ENCODE measurements at places on chromosomes 5 and 9. TPM values are rescaled to one million over a fixed set of nuclear protein-coding genes. Genes with fewer than 3 reads are reported as not detected.

- peak; percentile 6 for DNase-seq
Measured at GRCh38 chr5:43514025-43514424, 923 bp downstream of the C5orf34 start.

DNA sequence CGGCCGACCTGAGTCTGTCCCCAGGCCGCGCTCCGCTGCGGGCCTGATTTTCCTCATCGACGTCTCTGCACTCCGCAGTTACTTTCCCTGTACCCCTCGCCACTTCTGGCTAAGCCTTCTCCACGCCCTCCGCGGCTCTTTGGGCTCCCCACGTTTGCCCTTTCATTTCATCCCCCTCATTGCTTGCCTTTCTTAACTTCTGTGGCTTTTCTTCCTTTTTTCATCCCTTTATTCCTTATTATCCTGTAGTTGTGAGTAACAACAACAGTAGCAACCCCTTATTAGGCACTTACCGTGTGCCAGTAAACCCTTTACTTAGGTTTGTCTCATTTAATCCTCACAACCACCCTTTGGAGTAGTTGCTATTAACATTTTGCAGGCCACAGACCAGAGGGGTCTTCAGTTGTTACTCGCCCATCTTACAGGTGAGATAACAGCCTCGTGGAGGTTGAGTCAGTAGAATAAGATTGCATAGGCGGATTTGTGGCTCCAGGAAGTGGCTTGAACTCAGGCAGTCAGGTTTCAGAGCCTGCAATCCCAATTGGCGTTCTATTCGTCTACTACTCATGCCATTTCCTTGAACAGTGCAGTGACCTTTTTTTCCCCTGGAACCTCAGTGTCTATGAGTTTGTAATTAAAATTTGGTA lies 724 bp downstream of the TCERG1 start:
- peak; percentile 71 for DNase-seq

DNA sequence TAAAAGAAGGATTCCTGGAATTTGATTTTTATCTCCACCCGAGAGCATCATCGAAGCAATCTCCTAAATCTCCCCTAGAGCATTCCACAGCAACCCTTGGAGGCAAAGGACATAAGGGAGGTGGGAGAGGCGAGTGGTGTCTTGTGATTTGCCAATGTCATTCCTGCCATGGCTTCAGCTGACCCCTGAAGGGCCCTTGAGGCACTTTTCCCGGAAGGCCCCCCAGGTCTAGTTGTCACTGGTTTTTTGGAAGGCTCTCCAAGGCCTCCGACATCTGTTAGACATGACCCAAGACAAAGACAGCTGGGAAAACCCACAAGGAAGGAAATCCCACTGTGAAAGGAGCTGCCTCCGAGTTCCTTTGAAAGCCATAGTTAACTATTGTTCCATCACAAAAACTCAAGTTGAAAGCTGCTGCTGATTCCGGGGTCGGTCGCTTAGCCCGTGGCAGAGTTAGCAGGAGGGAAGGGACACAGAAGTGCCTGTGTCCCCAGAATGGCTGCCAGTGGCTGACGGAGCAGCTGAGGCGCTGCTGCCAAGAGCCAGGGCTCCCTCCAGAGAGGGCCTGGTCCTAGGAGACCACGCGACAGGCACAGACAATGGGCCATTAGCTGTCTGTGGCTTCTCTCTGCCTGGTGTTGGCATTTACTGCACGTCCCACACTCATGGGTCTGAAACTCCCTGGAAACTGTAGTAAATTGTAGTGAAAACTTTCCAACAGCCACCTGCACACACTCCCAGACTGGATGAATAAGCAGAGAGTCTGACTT lies 24.4 kb upstream of the TRIO start:
- no peak for DNase-seq

DNA sequence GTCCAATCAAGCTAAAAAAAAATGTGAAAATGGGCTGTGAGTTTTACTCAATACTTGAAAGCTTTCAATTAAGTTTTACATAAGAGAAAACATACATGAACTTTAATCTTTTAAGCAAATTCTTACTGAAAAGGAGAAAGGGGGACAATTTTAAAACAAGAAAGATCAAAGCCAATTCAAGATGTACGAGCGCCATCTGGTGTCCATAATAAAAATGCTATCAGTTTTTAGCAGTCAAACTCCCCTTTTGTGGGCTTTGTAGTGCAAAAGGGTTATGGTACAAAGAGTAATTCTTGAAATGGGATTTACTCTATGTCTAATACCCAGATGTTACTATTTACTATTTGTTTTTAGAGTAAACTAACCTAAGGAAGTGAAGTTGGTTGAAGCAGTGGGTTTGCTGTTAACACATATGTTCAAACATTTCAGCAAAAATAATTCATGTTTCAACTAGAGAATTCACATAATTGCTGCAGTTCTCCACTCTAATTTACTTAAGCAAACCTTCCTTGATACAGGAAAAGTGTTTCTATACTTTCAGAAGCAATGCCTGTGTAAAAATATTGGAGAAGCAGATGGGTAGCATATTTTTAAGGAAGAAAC lies 228.2 kb upstream of the TYRP1 start:
- peak; percentile 33 for DNase-seq

- DNase-seq, result no peak
Measured at GRCh38 chr9:115877852-115878438, 275.6 kb upstream of the PAPPA start.

- no peak for DNase-seq
Measured at GRCh38 chr9:96553070-96553469, 66.6 kb downstream of the CDC14B start.

- DNase-seq, result no peak
Measured at GRCh38 chr9:111034898-111035539, 3.3 kb downstream of the LPAR1 start.

- no peak for DNase-seq
Measured at GRCh38 chr5:36763454-36763853, 113.1 kb upstream of the NIPBL start.

GRCh38 chr5:72234265-72234700 lies 85.8 kb downstream of the MRPS27 start:
- no peak for DNase-seq

GRCh38 chr9:126985870-126986498 lies 71.4 kb downstream of the RALGPS1 start:
- no peak for DNase-seq

GRCh38 chr5:134647750-134648424 lies 698 bp upstream of the SEC24A start:
- peak; percentile 70 for DNase-seq

- DNase-seq, result no peak
Measured at GRCh38 chr9:108103046-108103693, 613.6 kb upstream of the KLF4 start.

- no peak for DNase-seq
Measured at GRCh38 chr9:21331676-21332402, 3.4 kb downstream of the KLHL9 start.

DNA sequence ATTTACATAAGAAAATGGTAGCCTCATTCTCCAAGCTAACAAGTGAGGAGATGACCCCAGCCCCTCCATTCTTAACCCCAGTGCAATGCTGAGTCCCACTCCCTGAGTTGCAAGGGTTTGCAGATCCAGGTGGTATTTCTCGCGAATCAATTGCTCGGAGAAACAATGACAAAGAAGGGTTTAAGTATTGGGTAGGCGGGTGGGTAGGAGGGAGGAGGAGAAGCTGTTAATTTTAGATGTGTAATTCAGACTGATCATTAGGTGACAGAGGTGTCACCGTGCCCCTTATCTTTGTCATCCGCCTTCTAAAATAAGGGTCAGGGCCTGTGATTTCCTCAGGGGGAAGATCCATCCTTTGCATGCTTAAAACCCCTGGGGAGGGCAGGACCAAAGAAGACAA lies 17.0 kb upstream of the SH3RF2 start:
- DNase-seq, result no peak

GRCh38 chr5:143525176-143525575 lies 121.7 kb upstream of the NR3C1 start:
- DNase-seq, result no peak

DNA sequence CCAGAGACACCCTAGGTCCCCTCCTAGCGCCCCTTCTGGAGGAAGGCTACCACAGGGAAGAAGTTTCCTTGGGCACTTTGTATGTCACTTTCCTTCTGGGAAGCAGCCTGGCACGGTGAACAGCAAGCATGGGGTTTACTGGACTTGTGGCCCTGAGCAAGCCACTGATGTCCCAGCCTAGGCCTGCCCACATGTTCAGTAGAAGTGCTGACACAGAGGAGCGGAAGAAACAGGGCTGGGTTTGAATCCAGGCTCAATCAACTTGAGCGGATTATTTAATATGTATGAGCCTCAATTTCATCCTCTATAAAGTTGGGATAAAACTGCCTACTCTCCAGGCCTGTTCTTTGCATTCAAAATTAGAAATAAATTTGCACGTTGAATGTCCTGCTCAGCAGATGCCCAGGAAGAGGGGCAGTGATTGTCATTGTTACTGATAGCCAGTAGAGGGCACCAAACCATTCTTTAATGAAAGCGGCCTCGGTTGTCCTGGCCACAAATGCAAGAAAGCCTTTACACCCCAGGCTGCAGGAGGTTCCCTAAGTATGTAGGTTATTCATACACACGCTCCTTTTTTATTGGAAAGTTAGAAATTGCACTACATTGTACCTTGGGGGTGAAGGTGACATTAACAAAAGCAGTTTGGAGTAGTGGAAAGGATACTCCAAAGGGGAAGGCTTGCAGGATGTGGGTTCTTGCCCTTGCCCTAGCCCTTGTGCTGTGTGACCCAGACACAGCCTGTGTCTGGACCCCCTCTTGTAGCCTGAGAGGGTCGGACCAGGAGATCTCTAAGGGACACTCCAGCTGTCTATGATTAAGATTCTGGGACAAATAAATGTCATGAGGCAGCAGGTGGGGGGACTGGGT lies 13.4 kb upstream of the XPA start:
- peak; percentile 74 for DNase-seq

GRCh38 chr5:52769061-52769460 lies 18.7 kb upstream of the ITGA1 start:
- no peak for DNase-seq

DNA sequence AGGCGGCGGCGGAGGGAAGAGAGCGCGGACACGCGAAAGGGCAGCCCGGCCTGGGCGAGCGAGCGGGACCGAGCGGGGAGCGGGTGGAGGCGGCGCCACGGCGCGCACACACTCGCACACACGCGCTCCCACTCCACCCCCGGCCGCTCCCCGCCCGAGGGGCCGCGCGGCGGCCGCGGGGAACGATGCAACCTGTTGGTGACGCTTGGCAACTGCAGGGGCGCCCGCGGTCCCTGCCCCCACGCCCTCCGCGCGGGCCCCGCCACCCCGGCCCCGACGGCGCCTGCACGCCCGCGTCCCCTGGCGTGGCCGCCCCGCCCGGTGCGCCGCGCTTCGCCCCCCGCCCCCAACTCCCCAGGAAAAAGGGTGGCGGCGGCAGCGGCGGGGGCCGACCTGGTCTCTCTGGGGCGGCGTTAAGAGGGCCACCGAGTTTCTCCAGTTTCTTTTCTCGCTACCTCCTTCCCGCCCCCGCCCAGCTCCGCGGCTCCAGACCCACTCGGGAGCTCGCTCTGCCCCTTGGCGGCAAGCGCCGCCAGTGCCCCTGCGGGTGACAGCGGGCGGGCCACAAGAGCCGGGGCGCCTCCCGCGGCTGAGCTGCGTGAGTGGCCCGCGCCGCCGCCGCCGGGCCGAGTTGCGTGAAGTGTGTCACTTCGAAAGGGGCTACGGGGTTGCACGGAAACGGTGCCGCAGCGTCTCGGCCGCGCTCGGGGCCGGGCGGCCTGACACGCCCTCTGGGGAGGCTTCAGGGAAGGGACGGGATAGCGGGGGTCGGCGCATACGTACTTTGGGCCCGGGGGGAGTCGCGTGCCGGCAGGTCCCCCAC lies at the start of gene NR3C1:
NR3C1 (minus strand) TSS at position 94 of the 823 bp plus-strand sequence. CDS start 2,847 bp downstream, outside the sequence.
- DNase-seq, result peak; percentile 86

- DNase-seq, result no peak
Measured at GRCh38 chr5:6831678-6832671, 118.7 kb downstream of the TENT4A start.

DNA sequence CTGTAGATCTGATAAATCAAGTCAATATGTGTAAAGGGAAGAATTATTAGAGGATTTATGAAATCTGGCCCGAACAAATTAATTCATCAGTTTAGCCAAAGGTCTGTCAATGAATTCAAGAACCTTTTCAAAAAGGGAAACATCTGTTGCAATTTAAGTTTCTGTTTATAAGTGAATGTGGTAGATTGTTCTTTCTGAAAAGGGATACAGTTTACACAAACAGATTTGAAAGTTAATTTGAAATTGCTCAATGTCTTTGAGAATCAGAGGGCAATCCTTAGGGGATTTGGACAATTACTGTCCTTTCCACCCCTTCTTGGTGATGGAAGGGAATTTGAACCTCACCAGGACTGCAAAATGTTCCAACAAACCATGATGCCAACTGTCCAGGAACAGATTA lies 29.7 kb upstream of the ERCC6L2 start:
- no peak for DNase-seq

- peak; percentile 2 for DNase-seq
Measured at GRCh38 chr5:179008667-179009066, 13.5 kb upstream of the GRM6 start.

DNA sequence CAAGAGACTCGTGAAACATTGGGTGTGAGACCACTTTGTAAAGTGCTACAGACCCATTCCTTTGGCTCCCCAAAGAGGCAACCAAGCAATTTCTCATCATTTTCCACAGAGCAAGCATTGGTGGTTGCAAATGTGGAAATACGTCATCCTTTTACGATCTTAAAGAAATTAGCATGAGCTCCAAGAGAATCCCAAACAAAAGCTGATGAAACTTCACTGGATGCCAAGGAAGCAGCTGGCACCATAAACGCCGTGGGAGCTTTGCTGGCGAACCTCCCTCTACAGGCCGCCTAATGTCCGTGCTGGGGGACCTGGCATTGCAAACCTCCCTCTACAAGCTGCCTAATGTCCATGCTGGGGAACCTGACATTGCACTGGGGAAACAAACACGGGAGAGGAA lies 432.4 kb downstream of the ACTL7B start:
- no peak for DNase-seq

DNA sequence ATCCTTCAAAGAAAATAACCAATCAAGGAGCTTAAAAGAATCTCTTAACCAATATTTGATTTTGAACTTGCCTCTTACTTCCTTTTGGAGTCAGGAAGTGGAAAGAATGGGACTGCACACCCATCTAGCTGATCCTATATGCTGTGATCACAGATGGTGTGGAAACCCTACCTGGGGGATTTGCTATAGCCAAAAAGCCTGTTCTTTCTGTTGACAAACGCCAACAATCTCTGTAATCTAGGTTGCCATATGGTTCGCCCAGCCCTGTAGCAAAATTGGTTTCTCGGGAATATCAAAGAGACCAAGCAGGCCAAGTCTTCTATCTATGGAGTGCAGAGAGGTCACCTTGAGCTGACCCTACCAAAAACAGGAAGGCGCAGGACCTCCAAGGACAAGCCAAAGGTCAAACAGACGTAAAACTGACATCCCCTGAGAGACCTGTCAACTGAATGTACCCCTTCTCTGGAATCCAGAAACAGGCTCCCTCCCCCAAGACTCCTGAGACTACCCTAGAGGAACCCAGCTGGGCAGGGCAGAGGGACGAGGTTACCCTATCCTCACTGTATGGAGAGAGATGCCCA lies 19.4 kb downstream of the NRG2 start:
- no peak for DNase-seq

GRCh38 chr5:133818869-133819600 lies 149.4 kb downstream of the C5orf15 start:
- no peak for DNase-seq

Gene MZB1
- 819 TPM for total RNA-seq

Gene SOX30
- total RNA-seq, result 0.29 TPM

Gene LCN9
- total RNA-seq, result not detected

Gene DEPDC1B
- 51.9 TPM for total RNA-seq

Gene GRM6
- total RNA-seq, result not detected

Gene ADAMTS19
- not detected for total RNA-seq

Gene PGM5
- total RNA-seq, result not detected

Gene CYSRT1
- 3.7 TPM for total RNA-seq

Gene CCL28
- not detected for total RNA-seq

Gene SPATA31D3
- total RNA-seq, result not detected

Gene AMBP
- total RNA-seq, result not detected
